ENCODE measurements at places on chromosomes 7 and 10.

GRCh38 chr10:79438021-79438698 is 7.3 kb downstream of the ZCCHC24 start:
- DNase-seq = no peak

DNA sequence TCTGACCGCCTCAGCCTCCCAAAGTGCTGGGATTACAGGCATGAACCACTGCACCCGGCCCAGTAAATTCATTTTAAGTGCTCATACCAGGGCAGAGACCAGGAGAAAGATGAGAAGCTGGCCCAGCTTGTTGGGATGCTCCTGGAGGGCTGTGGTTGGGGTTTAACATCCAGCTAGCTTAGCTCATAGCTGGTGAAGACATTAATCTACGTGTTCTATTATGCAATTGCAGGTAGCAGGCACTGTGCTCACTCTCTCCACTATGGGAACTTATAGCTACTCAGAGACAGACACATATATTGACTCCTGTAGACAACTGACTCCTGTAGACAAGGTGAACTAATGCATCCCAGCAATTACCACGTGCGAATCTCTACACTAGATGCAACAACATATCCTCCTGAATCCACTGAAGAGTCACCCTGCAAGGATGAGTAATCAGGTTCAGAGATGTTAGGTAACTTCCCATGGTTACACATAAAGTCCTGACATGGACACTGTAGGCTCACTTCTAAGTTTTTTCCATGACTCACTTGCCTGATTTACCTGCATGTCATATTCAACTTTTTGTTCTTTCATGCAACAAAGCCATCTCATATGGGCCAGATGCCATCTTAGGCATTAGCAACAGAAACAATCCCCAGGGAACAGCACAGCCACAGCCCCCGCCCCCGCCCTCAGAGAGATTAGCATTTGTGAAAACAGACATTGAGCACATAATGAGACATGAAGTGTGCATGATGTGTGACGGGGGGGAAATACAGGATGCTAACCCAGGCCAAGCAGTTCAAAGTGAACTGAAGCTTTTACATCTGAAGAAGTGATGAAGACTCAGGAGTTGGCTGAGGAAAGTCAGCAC is 37.2 kb downstream of the ERLIN1 start:
- DNase-seq = peak; percentile 60

DNA sequence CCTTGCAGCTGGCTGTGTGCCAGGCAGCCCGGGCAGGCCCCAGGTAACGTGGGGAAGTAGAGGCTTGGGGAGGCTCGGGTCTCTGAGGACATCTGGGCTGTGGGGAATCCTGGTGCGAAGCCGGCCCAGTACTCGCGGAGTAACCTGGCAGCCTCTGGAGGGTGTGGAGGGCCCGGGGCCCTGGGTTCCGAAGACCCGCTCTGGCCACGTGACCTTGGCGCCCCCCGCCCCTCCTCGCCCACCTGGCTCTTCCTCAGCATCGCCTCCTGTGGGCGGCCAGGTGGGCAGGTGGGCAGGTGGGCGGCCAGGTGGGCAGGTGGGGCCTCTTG is 143.1 kb downstream of the WDR37 start:
- DNase-seq = no peak

DNA sequence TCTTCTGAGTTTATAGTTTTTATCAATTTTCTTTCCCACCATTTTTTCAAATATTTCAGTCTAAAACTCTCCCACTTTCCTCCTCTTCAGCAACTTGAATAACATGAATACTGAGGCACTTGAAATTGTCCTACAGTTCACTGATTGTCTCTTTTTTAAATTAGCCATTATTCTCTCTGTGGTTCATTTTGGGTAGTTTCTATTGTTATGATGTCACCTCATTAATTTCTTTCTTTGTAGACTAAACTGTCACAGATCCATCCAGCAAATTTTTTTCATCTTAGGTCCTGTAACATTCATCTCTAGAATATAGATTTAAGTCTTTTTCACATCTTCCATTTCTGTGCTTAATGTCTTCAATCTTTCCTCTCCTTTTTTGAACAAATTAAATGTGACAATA is 144.8 kb downstream of the LRRN3 start:
- DNase-seq = no peak

DNA sequence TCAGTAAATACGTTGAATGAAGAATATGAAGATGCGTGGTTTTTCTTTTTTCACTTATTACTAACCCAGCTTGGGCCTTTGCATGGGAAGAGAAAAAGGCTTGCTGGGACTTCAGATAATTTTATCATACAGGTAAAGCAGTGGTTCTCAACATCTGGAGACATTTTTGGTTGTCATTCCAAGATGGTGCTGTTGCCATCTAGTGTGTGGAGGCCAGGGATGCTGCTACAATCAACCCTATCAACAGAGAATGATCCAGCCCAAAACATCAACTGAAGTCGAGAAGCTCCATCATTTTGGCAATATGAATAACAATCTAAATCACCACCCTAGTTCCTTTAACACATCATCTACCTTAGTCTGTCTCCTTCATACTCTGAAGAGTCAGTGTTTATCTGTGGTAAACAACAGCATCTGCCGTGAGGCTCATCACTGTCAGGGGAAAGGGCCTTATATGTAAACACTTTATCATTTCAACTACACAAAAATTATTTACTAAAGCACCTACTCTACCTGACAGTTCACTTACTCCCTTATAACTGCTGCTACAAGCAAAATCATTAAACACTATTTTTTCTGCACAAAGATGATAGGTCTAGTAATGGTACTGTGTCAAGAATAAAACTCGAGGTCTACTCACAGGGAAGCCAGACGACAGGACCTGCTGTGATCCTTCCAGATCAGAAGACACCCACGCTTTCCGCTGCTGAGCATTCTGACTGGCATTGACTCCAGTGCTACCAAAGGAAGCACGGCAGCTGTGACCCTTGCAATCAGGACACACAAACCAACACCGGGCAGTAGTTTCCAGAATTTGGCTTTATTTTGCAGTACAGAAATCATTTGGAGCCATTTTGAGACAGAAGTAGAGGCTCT is 48.6 kb downstream of the GDI2 start:
- no peak for DNase-seq

- no peak for DNase-seq
Observed at GRCh38 chr7:158724658-158725505, 20.3 kb upstream of the NCAPG2 start.

GRCh38 chr10:49164559-49165188 is 23.5 kb downstream of the TMEM273 start:
- DNase-seq = peak; percentile 68

GRCh38 chr7:73618538-73618937 is 5.8 kb downstream of the MLXIPL start:
- no peak for DNase-seq

DNA sequence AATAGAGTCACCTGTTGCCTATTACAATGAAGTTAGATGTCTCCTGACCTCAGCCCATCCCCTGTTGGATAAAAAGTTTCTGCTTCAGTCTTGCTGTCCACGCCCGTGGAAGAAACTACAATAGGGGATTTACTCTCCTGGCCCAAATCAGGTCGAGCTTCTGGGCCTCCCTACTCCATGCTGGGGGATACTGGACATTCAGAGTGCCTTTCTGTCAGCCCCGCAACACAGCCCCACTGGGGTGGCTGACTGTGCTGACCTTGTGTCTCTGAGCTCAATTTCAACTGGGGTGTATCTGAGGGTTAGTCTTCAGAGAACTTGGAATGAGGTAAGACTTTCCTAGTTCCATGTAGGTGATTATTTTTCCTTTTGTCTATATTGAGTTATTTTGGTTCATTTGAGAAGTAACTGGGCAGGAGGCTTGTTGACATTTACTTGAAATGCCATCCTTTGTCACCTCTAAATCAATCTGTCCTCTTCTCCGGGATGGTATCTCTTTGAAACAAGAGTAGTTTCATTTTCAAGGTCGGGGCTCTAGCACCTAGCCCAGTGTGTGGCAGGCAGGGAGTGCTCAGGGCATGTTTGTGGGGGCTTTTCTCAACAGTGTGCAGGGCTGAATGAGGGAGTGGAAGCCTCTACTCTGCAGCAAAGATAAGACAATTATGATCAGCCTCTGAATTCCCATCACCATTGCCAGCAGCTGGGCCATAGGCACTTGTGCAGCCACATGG is 17.7 kb upstream of the CXCL12 start:
- no peak for DNase-seq

DNA sequence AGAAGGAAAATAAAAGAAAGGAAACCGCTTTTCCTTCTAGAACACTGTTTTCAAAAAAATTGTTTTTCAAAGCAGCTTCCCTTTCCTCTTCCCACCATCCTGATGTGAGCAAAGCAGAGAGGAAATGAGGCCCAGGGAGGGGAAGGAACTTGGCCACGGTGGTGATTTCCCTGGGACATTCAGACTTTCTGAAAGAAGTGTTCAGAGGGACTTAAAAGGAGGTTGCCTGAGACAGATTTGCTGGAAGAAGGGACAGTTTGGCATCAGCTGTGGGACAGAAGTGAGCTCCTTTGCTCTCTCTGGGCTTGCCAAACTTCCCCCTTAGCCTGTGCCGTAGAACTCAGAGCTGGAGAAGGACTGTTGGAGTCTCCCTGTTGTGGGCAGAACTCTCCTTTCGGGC is 30.3 kb downstream of the ADCYAP1R1 start:
- no peak for DNase-seq

All from activated CD8-positive, alpha-beta memory T cell treated with anti-CD3 and anti-CD28 coated beads for 24 hours (primary cell).